ENCODE measurements at places on chromosomes 11 and 22.
A peak's percentile ranks its signal among the peaks of the same experiment; 100 is the strongest.

- DNase-seq: no peak
Measured at GRCh38 chr11:84871116-84871515, 756.0 kb downstream of the DLG2 start.

DNA sequence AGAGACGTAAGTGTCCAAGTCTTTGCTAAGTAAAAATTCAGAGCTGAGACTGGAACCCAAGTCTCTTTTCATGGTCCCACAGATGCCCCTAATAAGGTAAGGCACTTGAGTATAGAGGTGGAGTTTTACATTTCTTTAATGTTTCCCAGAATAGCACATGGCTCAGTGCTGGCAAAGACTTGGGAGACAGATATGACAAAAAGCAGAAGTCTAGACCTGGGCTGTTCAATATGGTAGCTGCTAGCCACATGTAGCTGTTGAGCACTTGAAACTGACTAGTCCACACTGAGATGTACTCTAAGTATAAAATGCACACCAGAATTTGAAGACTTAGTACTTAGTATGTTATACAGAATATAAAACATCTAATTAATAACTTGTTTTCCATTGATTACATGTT lies 17.6 kb downstream of the VSTM5 start:
- no peak for DNase-seq

GRCh38 chr22:43183496-43184277 lies 3.2 kb downstream of the TTLL12 start:
- peak; percentile 81 for DNase-seq

- no peak for DNase-seq
Measured at GRCh38 chr11:120191058-120191457, 19.8 kb upstream of the OAF start.

GRCh38 chr11:889257-889656 lies 21.4 kb downstream of the CHID1 start:
- no peak for DNase-seq

DNA sequence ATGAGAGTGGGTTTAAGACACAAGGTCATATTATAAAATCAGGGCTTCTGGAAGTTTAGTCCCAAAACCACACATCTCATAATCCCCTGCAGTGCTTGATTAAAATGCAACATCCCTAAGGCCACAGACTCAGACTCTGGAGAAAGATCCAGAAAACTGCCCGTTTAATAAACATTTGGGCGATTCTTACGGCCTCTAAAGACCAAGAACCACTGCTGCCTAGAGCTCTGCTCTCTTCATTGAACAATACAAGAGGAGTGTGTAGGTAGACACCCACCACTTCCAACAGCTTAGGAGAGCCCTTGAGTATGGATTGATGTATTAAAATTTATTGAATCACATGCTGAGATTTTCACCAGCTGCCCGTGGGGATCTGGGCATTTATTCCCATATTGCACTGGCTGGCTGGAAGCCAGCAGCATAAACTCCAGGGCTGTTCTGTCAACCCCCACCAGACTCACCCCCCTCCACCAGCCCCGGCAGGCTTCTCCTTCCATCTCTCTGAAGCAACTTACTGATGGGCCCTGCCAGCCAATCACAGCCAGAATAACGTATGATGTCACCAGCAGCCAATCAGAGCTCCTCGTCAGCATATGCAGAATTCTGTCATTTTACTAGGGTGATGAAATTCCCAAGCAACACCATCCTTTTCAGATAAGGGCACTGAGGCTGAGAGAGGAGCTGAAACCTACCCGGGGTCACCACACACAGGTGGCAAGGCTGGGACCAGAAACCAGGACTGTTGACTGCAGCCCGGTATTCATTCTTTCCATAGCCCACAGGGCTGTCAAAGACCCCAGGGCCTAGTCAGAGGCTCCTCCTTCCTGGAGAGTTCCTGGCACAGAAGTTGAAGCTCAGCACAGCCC lies 749 bp upstream of the BEST1 start:
- DNase-seq: peak; percentile 74

DNA sequence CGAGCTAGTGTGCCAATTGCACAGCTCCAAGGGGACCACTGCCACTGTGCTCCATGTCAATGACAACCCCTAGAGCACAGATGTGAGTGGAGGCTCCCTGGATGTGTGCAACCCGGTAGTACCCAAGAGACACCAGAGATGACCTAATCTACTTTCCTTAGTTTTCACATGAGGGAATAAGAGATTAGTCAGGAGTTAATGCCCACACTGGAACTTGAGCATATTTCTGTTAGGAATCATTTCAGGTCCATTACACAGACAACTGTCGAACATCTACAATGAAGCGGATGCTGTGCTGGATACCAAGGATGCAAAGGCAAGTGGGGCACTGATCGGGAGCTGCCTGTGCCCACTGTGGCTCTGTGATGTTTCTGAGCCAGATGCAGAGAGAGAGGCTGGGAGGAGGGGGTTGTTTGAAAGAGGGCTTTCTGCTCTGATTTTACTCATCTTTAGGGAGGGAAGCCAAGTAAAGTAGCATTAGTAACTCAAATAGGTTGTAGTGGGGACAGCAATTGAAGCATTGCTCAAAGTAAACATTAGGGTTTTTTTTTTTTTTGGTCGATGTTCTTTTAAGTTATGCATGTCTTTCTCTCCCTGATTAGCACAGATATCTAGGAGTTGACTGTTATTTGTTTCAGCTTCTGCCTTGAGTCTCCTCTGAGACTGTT lies 82.5 kb upstream of the SORL1-AS1 start:
- peak; percentile 65 for DNase-seq

DNA sequence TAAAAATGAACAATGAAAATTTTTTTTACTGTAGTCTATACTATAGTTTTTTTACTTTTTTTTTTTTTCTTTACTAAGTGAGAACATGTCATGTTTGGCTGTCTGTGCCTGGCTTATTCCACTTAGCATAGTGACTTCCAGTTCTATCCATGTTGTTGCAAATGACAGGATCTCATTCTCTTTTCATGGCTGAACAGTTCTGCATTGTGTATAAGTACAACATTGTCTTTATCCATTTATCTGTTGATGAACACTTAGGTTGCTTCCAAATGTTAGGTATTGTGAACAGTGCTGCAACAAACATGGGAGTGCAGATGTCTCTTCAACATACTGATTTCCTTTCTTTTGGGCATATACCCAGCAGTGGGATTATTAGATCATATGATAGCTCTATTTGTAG lies 88.1 kb upstream of the CCDC90B start:
- no peak for DNase-seq

- DNase-seq: no peak
Measured at GRCh38 chr22:50269573-50269969, 609 bp downstream of the MAPK11 start.

- DNase-seq: peak; percentile 60
Measured at GRCh38 chr22:30485362-30485988, 13.7 kb upstream of the SEC14L3 start.

DNA sequence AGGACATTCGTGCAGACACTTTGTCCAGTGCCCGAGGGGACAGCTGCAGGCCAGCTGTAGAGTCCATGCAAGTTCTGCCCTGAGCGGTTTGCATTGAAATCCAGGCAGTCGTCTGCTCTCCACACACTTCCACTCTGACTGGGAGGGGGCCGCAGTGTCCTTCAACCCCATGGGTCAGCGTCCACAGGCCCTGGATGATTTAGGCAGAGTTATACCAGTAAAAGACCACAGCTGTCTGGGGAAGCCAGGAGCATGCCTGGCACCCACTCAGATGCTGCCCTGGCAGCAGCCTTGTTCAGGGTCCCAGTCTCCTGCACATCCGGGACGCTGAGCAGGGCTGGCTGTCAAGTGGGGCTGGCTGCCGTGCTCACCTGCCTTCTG lies 26.5 kb downstream of the KRTAP5-5 start:
- DNase-seq: no peak

GRCh38 chr22:37627545-37627944 lies 11.9 kb upstream of the SH3BP1 start:
- DNase-seq: no peak

DNA sequence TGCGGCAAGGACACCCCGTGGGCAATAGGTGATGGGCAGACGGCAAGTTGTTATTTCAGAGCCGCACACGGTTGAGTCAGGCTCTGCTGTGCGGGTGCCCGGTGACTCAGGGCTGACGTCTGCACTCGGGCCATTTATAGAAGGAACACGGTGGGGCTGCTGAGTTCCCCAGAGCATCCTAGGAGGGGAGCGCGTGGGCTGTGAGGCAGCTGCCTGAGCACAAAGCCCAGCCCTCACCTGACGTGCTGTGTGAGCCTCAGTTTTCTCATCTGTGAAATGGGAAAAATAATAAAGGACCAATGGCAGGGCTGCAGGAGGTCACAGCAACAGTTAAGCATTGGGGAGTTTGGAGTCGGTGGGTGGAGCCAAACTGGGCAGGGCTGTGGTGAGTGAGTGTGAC lies 11.3 kb upstream of the RHOD start:
- peak; percentile 94 for DNase-seq

GRCh38 chr22:44192098-44192815 lies 11.5 kb downstream of the PARVG start:
- DNase-seq: peak; percentile 28

DNA sequence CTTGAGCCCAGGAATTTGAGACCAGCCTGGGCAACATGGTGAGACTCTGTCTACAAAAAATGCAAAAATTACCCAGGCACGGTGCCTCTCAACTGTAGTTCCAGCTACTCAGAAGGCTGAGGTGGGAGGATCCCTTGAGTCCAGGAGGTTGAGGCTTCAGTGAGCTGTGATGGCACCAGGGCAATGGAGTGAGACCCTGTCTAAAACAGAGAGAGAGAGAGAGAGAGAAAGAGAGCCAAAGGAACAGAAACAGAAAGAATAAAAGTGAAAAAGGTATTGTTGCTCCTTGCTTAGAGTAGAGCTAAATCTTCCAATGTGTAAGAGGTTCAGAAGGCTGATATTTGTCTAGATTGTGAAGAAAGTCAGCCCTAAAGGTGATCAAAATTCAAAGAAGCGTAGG lies 8.9 kb upstream of the ETS1 start:
- DNase-seq: no peak

- no peak for DNase-seq
Measured at GRCh38 chr11:118899706-118900360, 16.1 kb downstream of the CXCR5 start.

DNA sequence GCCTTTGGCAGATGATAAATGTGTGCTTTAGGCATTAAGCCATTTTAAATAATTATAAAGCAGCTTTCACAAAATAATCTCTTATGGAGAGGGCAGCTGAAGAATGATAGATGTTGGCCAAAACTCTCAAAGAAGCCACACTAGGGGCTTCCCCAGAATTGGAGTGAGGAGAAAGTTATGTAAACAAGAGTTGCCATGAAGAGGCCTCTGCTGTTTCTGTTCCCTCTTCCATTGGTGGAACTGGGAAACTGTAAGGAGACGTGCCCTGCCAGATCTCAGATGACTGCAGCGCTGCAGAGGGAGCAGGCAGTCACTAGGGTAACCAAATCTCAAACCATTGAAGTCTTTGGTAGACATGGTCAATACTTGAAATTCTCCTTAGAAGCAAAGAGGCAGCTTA lies 19.4 kb upstream of the APLP2 start:
- no peak for DNase-seq

- no peak for DNase-seq
Measured at GRCh38 chr11:43239791-43240190, 72.0 kb upstream of the API5 start.

DNA sequence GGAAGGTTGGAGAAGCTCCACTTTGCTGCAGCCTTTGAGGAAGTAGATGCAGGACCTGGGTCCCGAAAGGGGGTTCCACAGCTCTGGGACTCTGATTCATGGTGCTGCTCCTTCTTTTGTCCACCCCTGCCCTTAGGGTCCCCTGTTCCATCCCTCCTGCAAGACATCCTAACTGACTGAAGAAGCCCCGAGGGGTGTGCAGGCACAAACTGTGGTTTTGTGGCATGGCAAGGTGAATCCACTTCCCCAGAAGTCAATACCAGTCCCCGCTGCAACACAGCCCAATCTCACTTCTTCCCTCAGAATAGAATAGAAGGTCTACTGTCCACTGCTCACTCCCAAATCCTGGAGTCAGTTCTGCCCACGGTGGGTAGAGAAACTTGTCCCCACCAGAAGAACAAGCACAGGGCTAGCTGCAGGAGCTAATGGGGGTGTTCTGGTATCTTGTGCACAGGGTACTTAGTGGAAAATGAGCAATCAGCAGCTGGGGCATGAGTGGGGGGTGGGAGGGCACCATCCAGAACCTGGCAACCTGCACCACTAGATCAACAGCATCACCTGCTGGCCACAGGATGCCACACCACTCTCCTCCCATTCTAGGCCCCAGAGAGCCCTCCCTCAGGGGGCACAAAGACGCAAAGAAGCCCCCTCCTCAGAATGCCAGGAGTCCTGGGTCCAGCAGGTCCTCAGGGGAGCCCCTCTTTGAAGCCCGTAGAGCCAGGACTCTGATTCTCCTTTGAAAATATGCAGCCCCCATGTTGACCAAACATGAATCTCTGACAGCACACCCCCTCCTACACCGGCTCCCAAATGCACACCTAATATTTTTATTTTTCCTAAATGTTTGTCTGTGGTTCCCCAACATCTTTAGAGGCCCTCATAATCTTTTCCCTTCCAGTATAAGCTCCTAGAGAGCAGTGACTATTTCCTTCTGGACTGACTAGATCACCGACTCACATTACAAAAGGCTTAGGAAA lies 14.1 kb downstream of the SPATA19 start:
- no peak for DNase-seq

DNA sequence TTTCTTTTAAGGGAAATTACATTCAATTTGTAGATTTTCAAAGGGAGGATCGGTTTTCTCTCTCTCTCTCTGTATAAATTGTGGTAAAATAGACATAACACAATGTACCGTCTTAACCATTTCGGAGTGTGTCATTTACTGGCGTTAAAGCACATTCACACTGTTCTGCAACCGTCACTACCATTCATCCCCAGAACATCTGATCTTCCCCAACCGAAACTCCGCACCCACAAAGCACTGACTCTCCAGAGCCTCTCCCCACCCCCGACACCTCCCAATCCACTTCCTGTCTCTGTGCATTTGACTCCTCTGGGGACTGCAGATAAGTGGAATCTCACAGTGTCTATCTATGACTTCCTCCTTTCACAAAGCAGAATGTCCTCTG lies 15.9 kb upstream of the GRAMD4 start:
- DNase-seq: no peak

- DNase-seq: no peak
Measured at GRCh38 chr11:39683288-39683950, 1776.0 kb downstream of the LRRC4C start.

DNA sequence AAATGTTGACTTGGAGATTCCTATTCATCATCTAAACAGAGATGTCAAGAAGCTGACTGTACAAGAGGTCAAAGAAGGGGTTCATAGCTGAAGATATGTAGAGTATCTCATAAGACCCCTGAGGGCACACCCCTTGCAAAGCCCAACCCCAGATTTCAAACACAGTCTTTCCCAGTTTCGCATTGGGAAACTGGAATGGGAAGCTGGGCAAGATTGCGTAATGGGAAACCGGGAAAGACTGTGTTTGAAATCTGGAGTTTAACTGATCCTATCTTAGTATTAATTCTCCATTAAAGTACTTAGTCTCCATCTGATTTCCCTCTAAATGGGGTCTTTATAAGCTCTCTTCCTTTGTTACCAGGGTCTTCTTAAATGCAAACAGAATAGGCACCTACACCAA lies 99.5 kb downstream of the FAM76B start:
- peak; percentile 15 for DNase-seq

GRCh38 chr22:38051900-38052862 lies 5.0 kb upstream of the PICK1 start:
- peak; percentile 70 for DNase-seq
